ENCODE measurements at places on chromosomes 1 and 21. TPM values are rescaled to one million over a fixed set of nuclear protein-coding genes. Genes with fewer than 3 reads are reported as not detected.

Gene TRAPPC10
- 26.6 TPM for total RNA-seq

Gene CFAP141
- total RNA-seq = not detected

Gene HOOK1
- total RNA-seq = 1.3 TPM

Gene UBE2U
- not detected for total RNA-seq

DNA sequence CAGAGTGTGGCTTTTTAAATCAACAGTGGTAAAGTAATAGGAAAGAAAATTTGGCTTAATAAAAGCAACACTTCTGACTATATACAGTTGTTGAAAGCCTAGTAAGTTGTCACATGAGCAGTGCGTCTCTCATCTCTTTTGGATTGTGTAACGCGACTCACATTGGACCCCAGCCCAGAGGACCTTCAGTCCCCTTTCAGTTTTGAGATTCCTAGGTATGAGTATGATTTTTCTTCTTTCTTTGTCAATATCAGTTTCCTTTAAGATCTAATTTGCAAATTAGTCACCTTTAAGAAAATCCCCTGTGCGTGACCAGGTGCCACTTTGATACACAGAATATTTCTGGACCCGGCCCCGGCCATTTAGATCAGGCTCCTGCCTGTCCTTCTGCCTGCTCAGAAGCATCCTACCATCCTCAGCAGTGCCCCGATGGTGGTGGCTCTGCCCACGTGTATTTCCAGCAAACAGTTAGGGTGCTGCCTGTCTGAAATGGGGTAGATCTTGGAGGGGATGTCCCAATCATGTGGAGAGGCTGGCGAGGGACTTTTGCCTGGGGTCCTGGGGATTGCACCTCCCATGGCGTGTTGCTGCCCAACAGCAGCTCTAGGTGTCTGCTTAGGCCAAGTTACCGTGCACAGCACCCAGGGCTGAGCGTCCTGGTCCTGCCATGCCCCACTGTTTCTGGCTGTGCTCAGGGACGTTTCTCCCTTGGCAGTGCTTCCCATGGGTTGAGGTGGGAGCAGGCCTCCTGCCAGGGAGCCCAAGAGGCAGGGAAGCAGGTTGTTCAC lies 21.1 kb downstream of the SNAP47 start:
- no peaks in the 10 kb centered on the region for H3K27me3 ChIP-seq
- peak overlapping the region; percentile 58 for H3K27ac ChIP-seq
- H3K36me3 ChIP-seq = no peaks in the 10 kb centered on the region
- H3K4me1 ChIP-seq = peaks cover 13% of the 10 kb centered on the region
- DNase-seq = no peak
- no peak overlapping the region for H3K4me3 ChIP-seq

DNA sequence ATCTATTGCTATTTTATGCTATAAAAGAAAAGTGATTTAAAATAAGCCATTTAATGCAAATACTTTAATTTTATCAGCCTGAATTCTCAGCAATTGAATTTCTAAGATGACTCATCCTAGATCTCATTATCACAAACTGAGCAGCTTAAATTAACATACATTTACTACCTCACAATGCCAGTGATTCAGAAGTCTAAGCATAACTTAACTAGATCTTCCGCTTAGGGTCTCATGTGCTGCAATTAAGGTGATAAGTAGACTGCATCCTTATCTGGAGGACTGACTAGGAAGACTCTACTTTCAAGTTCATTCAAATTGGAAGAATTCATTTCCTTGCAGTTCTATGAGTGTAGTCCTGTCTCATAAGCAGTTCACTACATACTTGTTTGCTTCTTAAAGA lies 286.6 kb downstream of the COL11A1 start:
- H3K27ac ChIP-seq = no peak overlapping the region
- H3K27me3 ChIP-seq = no peaks in the 10 kb centered on the region
- no peak overlapping the region for H3K4me3 ChIP-seq
- H3K4me1 ChIP-seq = no peaks in the 10 kb centered on the region
- DNase-seq = no peak

DNA sequence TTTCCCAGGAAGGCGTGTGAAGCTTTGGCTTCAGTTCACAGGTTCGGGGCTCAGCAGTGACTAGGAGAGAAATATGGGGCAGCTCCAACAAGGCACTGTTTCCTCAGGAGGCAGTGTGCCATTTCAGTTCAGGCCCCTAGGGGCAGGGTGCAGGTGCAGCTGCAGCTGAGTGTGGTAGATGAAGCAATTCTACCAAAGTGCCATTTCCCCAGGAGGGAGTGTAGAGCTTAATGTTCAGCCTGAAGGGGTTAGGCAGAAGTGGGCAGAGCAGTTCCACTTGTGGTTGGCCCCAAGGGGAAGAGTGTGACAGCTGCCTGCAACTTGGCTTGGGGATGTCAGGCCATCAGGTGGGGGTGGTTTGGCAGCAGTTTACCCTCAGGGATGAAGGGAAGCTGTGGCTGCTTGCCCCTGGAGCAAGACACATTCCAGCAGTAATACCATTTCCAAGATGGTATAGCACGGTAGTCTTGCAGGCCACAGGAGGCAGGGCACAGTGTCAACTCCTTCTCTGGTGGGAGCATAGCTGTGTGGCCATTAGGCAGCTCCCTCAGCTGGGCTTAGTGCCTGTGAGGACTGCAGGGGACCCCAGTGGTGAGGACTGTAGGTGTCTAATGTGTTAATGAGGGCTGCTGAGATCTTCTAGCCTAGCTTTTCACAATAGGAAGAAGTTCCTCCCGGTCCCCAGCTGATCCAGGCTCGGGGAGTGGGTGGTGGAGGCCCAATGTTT lies 34.7 kb downstream of the RGSL1 start:
- H3K27ac ChIP-seq = no peak overlapping the region
- H3K4me1 ChIP-seq = no peaks in the 10 kb centered on the region
- DNase-seq = no peak
- no peak overlapping the region for H3K4me3 ChIP-seq
- H3K36me3 ChIP-seq = no peaks in the 10 kb centered on the region

DNA sequence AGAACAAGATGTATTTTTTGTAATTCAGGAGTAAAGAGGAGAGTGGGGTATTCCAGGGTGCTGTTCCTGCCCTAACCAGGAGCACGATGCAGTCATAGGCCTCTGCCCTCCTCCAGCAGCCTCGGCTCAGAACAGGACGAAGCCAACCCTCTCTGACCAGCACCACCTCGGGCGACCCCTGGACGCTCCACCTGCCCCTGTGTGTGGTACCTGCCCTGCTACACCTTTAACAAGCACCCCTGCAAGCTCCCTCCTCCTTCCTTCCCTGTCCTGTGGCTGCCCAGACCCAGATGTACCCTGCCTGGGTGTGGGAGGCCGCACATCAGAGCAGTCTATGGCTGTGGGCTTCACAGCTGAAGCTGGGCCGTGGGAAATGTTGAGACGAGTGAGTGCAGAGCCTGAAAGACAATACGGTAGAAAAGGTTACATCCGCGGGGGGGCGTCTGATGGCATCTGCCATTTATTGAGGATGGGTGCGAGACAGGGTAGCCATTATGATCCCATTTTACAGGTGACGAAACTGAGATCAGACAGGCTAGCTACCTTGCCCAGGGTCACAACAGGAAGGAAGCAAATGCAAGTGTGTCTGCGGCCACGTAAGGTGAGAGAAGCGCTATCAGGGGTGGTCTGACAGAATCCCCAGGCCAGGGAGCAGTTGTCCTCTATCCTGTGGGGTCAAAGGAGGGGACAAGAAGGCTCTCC lies 4.6 kb downstream of the ERG start:
- no peak overlapping the region for H3K27ac ChIP-seq
- no peak for DNase-seq
- peaks cover 2% of the 10 kb centered on the region for H3K4me1 ChIP-seq
- H3K27me3 ChIP-seq = no peaks in the 10 kb centered on the region
- H3K36me3 ChIP-seq = no peaks in the 10 kb centered on the region

DNA sequence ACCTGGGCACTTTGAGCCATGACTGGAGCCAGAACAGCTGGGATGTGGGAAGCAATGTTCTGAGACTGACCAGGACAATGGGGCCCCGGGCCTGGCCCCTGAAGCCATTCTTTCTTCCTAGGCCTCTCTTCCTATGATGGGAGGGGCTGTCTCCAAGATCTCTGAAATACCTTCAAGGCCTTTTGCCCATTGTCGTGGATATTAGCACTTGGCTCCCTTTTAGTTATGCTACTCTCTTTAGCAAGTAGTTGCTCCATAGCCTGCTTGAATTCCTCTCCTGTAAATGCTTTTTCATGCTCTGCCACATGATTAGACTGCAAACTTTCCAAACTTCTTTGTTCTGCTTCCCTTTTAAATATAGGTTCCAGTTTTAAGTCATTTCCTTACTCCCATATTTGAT lies 262.9 kb upstream of the CACYBP start:
- H3K4me3 ChIP-seq = no peak overlapping the region
- H3K4me1 ChIP-seq = no peaks in the 10 kb centered on the region
- no peaks in the 10 kb centered on the region for H3K36me3 ChIP-seq
- no peaks in the 10 kb centered on the region for H3K27me3 ChIP-seq
- no peak for DNase-seq

DNA sequence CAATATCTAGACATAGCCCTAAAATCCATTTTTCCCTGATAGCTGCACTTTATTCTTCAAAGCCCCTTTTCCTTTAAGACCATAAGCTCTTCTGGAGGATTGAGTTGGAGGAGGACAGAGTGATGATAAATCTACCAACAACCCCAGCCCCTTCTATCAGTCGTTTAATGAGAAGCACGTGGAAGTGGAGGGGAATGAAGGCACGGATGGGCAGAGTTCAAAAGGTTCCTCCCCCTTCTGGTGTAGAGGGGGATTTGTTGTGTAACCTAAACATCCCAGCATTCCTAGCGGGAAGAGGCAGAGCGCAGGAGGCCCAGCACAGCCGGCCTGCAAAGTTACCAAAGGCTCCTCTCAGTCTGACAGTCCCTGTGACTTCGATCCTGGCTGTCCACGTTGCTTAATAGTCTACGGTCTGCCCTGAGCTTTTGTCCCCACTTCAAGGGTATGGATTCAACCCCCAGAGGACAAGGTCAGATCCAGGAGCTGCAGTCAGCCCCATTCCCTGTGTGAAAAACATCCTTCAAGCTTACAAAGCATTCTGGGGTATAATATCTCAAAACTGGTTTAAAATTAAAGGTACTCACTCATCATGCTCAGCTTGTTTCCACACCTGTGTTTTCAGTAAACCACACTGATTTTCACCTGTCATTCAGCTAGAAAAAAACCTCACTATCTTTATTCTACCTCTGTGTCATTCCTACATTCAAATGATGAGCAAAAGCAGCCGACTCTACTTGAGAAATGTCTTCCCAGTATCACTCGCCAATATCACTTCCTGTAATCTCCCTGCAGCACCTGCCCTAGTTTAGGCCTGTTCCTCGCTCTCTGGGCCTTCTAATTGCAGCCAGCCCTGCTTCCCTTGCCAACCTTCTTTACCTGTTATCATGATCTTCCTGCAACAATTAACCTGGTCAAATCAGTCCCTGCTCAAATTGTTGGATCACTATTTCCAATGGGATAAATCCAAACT lies 117.9 kb downstream of the PLPP3 start:
- DNase-seq = no peak
- no peak overlapping the region for H3K4me3 ChIP-seq
- no peaks in the 10 kb centered on the region for H3K4me1 ChIP-seq
- no peak overlapping the region for H3K27ac ChIP-seq

GRCh38 chr21:34674468-34674867 lies 5.7 kb downstream of the CLIC6 start:
- no peak overlapping the region for H3K27ac ChIP-seq
- H3K4me1 ChIP-seq = peaks cover 1% of the 10 kb centered on the region
- H3K36me3 ChIP-seq = no peaks in the 10 kb centered on the region
- no peaks in the 10 kb centered on the region for H3K27me3 ChIP-seq
